ENCODE measurements at places on chromosomes 3 and 15.
A peak's percentile ranks its signal among the peaks of the same experiment; 100 is the strongest.

- no peak for DNase-seq
Observed at GRCh38 chr3:37913522-37913921, 51.8 kb downstream of the CTDSPL start.

DNA sequence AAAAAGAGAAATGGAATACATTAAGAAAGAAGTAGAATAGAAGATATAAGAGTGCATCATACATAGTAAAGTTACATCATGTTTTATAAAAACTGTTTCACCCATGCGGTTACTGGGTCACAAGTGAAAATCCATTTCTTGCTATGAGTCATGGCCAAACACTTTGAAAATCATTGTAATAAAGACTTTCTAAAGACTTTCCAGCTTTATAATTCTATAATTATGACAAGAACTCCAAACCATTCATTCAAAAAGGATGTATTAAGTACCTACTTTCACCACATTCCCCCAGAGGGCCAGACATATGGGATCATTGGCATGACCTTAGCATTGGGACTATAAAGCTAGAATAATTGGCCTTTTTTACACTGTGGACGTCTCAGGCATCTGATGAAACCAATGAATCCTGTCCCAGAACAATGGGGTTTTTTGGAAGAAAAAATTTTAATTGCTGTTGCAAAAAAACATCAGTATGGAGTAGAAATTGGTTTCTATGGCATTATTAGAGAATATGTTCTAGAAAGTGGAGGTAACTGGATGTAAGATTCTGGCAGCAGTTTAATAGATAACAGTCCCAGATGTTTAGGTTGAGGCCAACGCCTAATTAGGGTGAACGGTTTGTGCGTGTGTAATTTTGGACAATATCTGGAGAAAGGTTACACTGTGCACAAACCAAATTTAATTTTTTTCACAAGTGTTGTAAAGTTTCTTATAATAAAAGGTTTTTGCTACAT lies 3.3 kb upstream of the SKIC8 start:
- DNase-seq, result no peak

DNA sequence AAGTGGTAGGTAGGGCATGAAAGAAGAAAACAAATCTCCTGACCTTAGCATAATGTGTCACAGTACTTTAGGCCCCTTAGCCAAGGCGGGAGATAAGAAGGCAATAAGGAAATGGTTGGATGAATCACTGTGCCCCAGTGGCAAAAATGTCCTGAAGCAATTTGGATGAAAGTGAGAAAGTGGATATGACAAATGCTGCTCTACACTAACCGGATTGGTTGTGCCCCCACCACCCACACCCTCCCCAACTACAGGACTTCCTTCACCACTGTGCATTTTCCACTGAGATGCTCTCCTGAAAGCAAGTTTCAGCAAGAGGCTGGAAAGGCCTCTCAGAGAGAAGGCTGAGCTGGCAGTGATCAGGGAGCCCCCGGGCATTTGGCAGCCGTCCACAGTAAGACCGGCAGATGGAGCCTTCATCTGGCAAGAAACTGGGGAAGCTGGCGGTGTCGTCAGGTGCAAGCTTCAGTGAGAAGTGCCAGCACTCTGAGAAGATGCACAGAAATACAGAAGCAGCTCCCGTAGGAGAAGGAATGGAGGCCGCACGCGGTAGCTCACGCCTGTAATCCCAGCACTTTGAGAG lies 63.8 kb downstream of the ATP1B3 start:
- peak; percentile 74 for DNase-seq

GRCh38 chr15:71089801-71090200 lies 25.5 kb upstream of the THSD4 start:
- no peak for DNase-seq

GRCh38 chr3:184629555-184630160 lies 68.1 kb downstream of the EPHB3 start:
- no peak for DNase-seq

- DNase-seq, result no peak
Observed at GRCh38 chr15:68485721-68486360, 53.9 kb upstream of the ITGA11 start.

GRCh38 chr3:46187876-46188275 lies 20.2 kb downstream of the CCR1 start:
- no peak for DNase-seq

DNA sequence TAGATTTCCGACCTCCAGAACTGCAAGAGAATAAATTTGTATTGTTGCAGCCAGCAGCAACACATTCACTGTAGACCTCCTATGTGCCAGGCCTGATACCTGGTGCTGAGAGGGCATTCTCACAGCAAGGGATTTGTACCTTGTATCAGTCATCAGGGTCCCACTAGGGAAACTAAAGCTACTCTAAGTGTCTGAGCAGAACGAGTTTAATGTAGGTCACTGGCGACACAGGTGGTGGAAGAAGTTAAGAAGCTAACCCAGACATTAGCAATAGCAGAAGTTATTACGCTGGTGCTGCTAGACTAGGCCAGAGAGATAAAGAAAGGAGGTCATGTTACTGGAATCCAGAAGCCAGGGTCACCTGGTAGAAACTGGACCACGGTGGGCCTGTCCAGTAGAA lies 60.5 kb upstream of the BCL6 start:
- no peak for DNase-seq

DNA sequence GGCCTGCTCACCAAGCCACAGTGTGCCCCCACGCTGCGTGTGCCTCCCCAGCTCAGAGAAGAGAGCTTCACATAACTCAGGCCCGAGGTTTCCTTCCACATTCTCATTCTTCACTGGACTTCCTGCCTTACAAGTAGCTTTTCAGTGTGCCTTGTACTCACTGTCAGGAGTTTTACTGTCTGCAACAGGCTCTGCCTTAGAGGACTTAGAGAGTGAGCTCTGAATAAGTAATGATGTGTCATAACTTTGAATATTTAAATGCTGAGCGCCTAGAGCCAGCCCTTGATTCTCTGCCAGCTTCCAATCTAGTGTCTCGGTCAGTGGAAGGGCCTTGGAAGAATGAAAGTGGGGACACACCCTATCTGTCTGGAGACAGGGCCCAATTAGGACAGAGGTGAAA lies 41.8 kb downstream of the ITGB5 start:
- DNase-seq, result no peak

DNA sequence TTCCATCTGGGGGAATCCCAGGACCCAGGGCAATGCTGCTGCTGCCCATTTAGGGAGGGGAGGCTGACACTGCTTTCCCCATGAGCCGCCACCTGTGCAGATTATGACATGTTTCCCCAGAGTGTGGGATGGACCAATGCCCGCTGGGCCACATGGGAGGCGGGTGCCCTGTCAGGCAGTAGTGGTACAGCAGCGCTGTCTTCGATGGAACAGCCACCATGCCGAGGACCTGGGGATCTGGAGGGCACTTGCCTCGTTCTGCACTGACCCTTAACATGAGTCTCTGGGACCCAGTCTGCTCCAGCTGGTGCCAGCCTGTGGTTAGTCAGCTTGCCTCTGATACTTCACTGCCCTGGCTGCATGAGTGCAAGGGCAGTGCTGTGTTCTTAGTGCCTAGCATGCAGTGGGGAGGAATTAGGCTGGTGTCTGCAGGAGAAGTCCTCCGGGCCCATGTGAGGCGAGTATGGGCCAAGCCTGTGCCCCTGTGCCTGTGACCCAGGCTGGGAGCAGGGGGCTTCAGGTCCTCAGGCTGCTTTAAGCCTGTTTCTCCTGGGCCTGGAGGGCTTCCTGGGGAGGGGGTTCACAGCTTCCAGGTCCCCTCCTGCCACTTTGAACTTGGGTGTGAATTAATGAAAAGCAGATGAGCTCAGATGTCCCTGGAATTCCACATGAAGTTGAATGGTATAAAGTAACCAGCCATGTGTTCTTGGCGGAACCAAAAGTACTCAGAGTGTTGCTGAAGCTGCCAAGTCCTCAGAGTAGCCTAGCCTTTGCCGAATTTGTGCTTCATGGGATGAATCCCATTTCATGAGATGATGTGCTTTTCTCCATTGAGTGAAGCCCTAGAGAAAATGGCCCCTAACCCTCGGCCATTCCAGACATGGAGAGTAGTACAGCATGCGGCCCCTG lies 22.9 kb downstream of the KLF13 start:
- no peak for DNase-seq

GRCh38 chr3:37753428-37753827 lies 108.3 kb upstream of the CTDSPL start:
- DNase-seq, result peak; percentile 91

- DNase-seq, result no peak
Observed at GRCh38 chr15:70752193-70752635, 11.1 kb downstream of the UACA start.

DNA sequence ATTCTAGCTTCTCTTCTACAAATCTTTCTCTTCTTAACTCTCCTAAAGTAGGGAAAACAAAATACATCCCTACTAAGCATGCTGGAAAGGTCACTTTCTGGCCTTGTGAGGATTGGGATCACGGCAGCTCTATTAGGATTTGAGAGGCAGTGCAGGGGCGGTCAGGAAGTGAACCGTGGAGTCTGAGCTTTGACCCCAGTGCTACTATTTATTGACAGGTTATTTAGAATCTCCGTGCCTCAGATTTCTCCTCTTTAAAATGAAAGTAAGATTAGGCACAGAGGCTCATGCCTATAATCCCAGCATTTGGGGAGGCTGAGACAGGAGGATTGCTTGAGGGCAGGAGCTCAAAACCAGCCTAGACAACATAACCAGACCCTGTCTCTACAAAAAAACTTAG lies 42.0 kb upstream of the CHRM5 start:
- no peak for DNase-seq

GRCh38 chr3:141400073-141400971 lies 32.0 kb downstream of the ZBTB38 start:
- peak; percentile 89 for DNase-seq

- peak; percentile 61 for DNase-seq
Observed at GRCh38 chr3:59605318-59605717, 555.5 kb upstream of the CFAP20DC start.

All from NCI-H1092 treated with DMSO at 0.1 percent for 48 hours (cell line).